ENCODE measurements at places on chromosomes 5 and 9. TPM values are rescaled to one million over a fixed set of nuclear protein-coding genes. Genes with fewer than 3 reads are reported as not detected.

GRCh38 chr5:92544036-92544435, 1037.0 kb downstream of the NR2F1-AS1 start:
- DNase-seq, result no peak

DNA sequence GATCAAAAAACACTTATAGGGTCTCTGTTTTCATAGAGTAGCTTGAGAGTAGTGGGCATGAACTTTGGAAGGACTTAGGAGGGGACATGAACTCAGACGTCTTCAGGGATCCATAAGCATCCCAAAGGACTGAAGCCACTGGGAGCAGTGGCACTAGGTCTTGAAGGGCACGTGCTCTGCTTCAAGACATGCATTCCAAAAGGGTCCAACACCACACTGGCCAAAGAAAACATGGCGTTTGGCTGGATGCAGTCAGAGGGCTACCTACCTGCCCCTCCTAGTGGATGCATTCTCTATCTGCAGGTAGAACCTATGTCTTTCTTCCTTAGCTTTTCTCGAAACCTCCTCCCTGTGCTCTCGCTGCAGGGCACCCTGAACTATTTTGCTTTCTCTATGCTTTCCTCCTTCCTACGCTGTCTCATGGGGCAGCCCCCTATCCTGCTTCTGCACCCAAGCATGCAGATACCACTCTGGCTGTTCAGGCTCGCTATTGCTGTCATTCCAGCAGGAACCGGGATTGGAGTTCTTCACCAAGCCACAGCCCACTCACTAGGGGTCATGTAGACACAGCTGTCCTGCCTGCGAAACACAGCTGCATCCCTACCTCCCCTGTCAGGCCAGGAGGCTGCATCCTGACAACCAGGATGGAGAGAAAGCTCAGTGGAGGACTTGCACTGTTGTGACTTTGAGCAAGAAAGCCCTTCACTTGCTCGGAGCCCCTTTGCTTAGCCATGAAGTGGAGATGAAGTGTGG, 11.9 kb downstream of the FAM240B start:
- no peak for DNase-seq

Gene NR5A1
- not detected for total RNA-seq

Gene MYMK
- total RNA-seq, result not detected

Gene PCDH12
- total RNA-seq, result under 0.01 TPM
